ENCODE measurements at places on chromosomes 12 and 14.

DNA sequence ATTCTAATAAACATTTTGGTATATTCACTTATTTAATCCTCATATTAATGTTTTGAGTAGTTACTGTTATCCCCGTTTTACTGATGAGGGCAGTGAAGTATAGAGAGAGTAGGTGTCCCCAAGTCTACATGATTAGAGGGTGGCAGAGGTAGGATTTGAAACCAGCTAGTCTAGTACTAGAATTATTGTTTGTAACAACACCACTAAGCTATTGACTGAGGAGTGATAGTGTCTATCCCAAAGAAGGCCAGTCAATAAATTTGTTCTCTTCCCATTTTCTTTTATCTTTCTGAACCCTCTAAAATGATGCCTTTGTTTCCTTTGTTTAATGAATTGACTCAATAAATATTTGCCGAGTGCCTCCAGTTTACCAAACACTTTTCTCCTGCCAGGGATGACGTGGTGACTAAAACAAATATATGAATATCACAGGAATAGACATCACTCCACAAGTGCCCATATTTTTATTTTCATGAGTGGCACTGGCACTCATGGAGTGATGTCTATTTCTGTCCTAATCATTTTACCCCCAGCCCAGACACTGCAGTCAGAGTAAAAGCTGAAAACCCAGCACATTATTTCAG is 247.5 kb downstream of the SLC16A7 start:
- peak; percentile 92 for DNase-seq

GRCh38 chr14:88848571-88848970 is 24.1 kb downstream of the TTC8 start:
- DNase-seq: no peak

GRCh38 chr12:42299392-42300308 is 26.2 kb downstream of the ZCRB1 start:
- no peak for DNase-seq

DNA sequence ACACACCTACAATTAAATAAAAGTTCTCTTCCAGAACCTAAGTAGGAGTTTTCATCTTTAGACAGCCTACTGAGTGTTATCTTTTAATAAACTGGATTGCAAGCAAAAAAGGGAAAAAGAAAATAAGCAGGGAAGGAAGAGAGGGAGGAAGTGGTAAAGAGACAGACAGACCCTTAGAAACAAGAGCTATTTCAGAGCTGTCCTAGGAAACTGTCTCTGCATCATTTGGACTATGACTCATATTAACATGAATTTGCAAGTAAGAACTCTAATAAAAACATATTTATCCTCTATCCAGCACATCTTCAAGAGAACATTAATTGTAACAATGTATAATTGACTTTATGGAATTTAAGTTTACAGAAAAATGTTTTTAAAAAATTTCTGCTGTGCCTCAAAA is 438.8 kb upstream of the USP15 start:
- DNase-seq: no peak

GRCh38 chr12:79920421-79921238 is 14.3 kb downstream of the PPP1R12A start:
- DNase-seq: no peak

DNA sequence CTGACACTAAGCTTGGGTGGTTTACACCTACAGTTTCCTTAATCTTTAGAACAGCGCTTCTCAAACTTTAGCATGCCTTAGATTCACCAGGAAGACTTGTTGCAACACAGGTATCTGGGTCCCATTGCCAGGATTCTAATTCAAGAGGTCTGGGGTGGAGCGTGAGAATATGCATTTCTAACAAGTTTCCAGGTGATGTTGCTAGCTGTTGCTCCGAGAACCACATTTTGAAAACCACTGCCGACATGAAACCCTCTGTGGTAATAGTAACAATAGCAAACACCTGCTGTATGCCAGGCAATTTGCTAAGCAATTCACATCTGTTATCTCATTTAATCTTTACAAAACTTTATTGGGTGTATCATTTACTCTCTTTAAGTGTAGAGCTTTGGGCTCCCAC is 58.6 kb downstream of the TRHDE start:
- DNase-seq: no peak

DNA sequence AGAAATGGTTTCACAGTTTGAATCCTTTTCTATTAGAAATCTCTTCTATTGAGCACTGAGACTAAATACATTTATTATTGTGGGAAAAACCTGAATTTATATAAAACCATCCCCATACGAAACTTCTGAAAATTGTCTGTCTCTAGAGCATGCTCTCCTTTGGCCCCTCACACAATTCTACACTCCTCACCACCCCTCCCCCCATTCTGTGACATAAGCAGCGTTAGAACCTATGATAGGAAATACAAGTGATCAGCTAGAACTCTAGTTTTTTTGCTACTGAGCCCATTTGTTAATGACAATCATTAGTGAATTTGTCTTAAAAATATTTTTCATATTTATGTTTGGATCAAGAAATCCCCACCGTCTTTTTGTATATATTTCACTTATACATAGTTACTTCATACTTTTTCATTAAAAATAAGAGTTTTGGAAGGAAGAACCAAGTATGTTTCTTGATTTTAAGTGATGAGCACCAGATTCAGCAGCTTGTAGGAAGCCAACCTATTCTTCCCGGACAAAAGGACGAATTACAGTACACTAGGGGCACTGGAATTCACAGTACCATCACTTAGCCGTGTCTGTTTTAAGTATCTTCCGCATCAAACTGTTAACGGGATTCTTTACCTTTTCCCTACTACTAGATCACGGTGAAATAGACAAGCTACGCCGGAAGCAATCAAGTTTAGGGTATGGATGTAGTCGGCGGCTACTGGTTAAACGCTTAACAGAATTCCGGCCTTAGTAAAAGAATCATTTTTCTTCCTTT is 724 bp downstream of the GTSF1 start:
- no peak for DNase-seq

- peak; percentile 99 for DNase-seq
These were observed at the start of gene HNRNPC for GRCh38 chr14:21269252-21270046. Gene HNRNPC, minus strand, starts transcription at chr14:21269442. Its CDS starts 35,249 bp downstream, at chr14:21234193.

GRCh38 chr12:18343708-18344107 is 82.4 kb downstream of the PIK3C2G start:
- no peak for DNase-seq

GRCh38 chr12:25592725-25593495 is 39.8 kb upstream of the LMNTD1 start:
- DNase-seq: no peak

DNA sequence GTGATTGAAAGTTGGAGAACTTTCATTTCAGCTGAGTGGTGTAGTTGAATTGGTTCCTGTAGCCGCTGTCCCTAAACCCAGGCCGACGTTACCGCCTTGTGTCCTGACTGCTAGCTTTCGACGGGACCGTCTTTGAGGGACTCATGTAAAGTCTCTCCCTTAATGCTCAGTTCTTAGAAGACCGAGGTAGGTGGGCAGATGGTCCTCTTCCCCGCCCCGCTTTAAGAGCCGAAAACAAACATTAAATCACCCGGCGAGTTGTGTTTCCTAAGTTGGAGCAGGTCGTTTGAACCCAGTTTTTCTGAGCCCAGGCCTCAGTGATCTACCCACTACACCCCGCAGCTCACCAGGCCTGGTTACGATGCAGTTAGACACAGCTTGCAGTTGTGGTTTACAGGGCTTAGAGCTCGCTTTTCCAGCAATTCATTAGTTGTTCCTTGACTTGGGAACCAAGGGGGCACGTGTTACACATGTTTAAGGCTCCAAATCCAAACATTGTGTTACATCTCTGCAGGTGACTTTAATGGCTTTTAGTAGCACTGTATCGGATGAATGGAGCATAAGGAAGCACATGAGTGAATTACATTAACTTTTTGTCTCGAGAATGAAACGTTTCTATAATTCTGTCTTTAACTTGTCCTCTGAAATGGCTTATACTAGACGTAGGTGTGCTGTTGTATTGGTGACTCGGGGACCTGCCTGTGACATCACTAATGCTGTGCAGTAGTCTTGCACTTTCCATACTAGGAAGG is 790 bp downstream of the NEDD1 start:
- DNase-seq: no peak

DNA sequence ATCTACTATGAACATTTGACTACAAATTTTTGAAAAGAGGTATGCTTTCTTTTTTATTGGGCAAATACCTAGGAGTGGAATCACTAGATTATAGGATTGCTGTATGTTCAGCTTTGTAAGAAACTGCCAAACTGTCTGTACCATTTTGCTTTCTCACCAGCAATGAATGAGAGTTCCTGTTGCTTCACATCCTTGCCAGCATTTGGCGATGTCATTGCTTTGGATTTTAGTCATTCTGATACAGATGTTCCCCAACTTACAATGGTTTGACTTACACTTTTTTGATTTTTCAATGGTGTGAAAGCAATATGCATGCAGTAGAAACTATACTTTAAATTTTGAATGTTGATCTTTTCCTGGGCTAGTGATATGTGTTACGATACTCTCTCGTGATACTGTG is 328.7 kb downstream of the RAD51B start:
- no peak for DNase-seq

- no peak for DNase-seq
These were observed 112.1 kb downstream of the TTC7B start for GRCh38 chr14:90703841-90704737.

DNA sequence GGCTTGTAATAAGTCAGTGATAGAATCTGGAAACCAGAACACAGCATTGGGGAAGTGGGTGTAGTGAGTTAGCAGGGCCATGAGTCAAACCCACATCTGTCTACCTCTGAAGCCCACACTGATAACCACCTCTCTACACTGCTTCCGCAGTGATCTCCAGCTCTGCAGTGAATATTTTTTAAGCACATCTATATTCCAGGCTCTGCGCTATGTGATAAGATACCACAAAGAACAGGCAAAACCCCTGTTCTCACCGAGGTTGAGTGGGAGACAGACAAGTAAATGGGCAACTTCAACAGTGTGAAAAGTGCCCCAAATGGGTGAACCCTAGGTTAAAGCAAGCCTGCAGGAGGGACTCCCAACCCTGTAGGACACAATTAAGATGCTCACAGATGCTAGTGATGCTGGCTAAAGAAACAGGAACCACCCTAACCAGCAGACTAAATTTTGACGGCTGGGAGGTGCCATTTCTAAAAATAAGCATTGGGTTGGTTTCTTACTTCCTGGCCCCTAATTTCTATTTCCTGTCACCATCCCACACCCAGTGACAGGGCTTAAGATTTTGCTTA is 375.0 kb downstream of the DPF3 start:
- no peak for DNase-seq

DNA sequence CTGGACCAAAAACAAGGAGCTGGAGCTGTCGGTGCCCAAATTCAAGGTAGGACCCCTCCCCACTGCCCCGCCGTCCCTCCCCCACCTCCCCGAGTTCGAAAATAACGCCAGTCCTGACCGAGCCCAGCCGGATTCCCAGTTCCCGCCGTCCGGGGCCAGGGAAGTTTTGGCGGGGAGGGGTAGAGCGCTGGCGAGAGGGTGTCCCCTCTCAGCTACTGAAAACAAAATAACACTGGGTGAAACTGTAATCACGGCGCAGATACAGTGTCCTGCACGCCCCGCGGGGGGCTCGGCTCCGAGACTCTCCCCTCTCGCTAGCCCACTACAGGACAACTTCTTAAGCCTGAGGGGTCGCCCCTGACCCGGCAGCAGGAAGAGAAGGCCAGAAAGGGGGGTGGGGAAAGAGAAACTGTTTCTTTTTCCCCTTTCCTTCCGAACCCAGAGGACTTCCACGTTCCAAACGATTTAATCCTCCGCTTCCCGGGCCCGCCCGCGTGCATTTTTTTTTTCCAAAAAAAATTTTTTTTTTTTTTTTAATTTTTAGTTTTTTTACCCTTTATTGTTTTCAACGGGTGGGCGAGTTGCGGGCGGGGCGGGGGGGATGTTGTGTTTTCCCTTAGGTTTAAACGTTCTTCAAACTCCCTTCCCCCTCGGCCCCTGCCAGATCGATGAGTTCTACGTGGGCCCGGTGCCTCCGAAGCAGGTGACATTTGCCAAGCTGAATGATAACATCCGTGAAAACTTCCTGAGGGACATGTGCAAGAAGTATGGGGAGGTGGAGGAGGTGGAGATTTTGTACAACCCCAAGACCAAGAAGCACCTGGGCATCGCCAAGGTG is 1.6 kb downstream of the SETD1B start:
- no peak for DNase-seq

DNA sequence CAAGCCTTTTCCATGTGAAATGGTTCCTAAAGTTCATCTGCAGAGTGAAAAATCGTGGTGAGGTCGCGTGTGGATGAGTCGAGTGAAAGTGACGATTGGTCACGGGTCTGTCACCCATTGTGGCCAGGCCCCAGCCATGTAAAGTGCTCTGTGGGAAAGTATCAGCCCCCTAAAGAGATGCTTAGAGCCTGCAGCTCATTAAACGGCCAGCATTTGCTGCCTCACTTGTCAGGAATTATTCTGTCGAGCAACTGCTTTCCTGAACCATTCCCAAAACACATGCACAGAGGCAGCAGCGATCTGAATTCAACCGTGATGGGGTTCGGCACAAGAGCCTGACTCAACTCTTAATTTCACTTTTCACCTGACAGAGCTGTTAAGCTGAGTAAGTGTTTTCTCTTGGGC is 16.0 kb downstream of the DBX2 start:
- DNase-seq: no peak

DNA sequence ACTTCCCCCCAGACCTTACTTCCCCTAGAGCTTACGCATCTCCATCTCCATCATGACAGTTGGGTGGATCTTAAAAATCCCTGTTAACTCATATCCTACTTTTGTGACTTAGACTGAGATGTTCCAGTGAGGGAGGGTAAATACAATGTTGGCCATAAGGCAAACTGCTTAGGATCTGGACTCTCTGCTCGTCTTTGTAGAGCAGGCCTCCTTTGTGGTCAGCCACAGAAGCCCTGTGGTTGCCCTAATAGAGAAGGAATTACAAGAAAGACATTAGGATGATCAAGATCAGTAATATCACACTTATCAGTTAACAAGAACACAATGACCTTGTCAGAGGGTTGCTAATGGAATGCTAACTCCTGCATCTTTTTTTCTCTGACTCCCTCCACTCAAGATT is 52.0 kb downstream of the TMEM132C start:
- no peak for DNase-seq

DNA sequence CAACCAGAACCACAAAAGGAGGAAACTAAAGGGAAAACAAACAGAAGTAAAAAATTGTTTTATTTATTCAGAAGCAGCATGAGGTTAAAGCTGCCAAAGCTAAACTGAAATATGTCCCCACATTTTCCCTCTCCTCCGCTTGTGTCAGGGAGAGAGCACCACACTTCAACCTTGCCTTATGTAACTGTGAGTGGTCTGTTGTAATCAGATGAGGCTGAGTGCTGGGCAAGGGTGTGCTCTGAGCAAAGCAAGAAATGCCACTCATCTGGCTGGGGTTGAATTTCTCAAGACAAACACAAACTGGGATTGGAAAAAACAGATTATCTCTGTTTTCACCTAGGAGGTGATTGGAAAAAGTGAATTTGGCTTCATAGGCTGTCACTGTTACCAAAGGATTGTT is 12.2 kb downstream of the CAPZA3 start:
- DNase-seq: no peak

GRCh38 chr12:46722394-46723185 is 103.2 kb downstream of the SLC38A4 start:
- no peak for DNase-seq

- DNase-seq: no peak
These were observed 80.5 kb upstream of the DACT1 start for GRCh38 chr14:58557242-58557641.

Measured in NCI-H2029 (cell line).